Left lung (tissue), 14 donors: ENCODE measurements at places on chromosomes 7 and 10. TPM values are rescaled to one million over a fixed set of nuclear protein-coding genes. Genes with fewer than 3 reads are reported as not detected.

- H3K27me3 ChIP-seq, result no peaks in the 10 kb centered on the region
- no peaks in the 10 kb centered on the region for H3K36me3 ChIP-seq
- no peak overlapping the region for H3K27ac ChIP-seq
- no peak for DNase-seq
- no peaks in the 10 kb centered on the region for H3K4me1 ChIP-seq
Measured at GRCh38 chr10:122050311-122050710, 61.3 kb downstream of the TACC2 start.

- H3K36me3 ChIP-seq, result no peaks in the 10 kb centered on the region
- H3K27me3 ChIP-seq, result no peaks in the 10 kb centered on the region
Measured at GRCh38 chr10:78766603-78767002, 302.2 kb upstream of the ZMIZ1 start.

DNA sequence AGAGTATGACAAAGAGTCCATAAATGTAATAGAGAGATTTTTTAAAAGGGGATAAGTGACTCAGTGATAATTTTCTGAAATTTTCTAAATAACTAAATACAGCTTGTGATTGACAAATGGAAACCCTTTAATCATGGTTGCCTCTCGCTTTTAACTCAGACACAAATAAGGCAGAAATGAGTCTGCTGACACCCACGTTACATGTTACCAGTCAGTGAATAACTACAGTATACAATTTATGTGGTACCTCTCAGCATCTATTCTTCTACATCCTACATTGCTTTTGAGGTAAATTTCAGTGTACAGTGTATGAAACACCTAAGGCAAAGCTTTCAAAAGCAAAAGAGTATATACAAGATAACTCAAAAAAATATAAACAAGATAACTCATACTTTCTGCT lies 4.2 kb downstream of the NSUN6 start:
- DNase-seq, result no peak
- H3K27ac ChIP-seq, result no peak overlapping the region
- no peak overlapping the region for H3K4me3 ChIP-seq
- H3K36me3 ChIP-seq, result peaks cover 28% of the 10 kb centered on the region
- H3K27me3 ChIP-seq, result no peaks in the 10 kb centered on the region

Gene POLR2J2
- total RNA-seq, result 15.0 TPM

Gene CCDC172
- total RNA-seq, result not detected

DNA sequence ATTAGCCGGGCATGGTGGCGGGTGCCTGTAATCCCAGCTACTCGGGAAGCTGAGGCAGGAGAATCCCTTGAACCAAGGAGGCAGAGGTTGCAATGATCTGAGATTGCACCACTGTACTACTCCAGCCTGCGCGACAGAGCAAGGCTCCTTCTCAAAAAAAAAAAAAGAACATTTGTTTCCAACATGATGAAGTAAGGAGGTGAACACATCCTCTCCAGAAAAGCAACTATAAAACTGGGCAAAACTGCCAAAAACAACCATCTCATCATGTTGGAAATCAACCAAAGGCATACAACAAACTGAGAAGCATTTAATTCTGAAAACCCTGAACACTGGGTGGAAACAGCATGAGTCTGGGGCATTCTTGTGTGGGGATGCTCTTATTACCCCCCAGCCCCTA lies 14.3 kb downstream of the PRTFDC1 start:
- H3K36me3 ChIP-seq, result no peaks in the 10 kb centered on the region
- no peak for DNase-seq
- no peak overlapping the region for H3K4me3 ChIP-seq

DNA sequence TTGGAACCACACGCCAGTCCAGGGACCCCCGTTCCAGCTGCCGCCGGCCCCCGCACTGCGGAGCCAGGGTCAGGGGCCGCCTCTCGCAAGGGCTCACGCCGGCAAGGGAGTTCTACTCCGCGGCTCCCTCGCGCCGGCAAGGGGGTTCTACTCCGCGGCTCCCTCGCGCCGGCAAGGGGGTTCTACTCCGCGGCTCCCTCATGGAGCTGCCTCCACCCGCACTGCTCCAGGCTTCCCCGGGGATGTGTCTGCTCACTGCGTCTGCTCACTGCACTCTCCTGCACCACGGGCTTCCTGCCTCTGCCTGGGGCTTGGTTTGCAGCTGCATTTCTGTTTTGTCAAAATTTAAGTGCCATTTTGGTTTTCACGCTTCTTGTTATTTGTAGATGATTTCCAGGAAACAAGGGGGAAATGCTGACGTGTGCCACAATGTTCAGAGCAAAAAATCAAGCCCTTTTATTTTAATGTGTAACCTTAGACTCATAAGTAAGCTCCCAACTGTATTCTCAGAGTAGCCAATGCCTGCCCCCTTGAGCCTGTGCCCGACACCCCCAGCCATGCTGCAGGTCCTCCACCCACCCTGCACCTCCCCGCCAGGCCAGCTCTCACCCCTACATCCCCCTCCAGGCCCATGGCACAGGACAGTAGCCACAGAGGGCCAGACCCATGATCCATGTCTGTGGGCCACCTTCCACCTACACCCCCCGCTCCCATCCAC lies 246.2 kb downstream of the MAD1L1 start:
- H3K27ac ChIP-seq, result no peak overlapping the region
- DNase-seq, result no peak
- H3K27me3 ChIP-seq, result no peaks in the 10 kb centered on the region
- no peak overlapping the region for H3K4me3 ChIP-seq
- H3K36me3 ChIP-seq, result no peaks in the 10 kb centered on the region

GRCh38 chr7:418636-419280 lies 100.9 kb downstream of the PDGFA start:
- H3K27ac ChIP-seq, result no peak overlapping the region
- no peak overlapping the region for H3K4me3 ChIP-seq
- H3K36me3 ChIP-seq, result no peaks in the 10 kb centered on the region

- peaks cover 6% of the 10 kb centered on the region for H3K27me3 ChIP-seq
- H3K4me3 ChIP-seq, result peak overlapping the region; percentile 94
- DNase-seq, result no peak
- H3K4me1 ChIP-seq, result peaks cover 28% of the 10 kb centered on the region
- no peaks in the 10 kb centered on the region for H3K36me3 ChIP-seq
Measured at GRCh38 chr10:26696786-26697162, 727 bp upstream of the PDSS1 start.

- no peaks in the 10 kb centered on the region for H3K36me3 ChIP-seq
- H3K27ac ChIP-seq, result no peak overlapping the region
- no peaks in the 10 kb centered on the region for H3K4me1 ChIP-seq
- H3K4me3 ChIP-seq, result no peak overlapping the region
Measured at GRCh38 chr10:58464956-58465355, 47.7 kb upstream of the BICC1 start.

GRCh38 chr10:68166871-68167585 lies 57.7 kb downstream of the MYPN start:
- H3K36me3 ChIP-seq, result no peaks in the 10 kb centered on the region
- H3K4me1 ChIP-seq, result no peaks in the 10 kb centered on the region
- no peaks in the 10 kb centered on the region for H3K27me3 ChIP-seq
- H3K27ac ChIP-seq, result no peak overlapping the region
- DNase-seq, result no peak
- no peak overlapping the region for H3K4me3 ChIP-seq

DNA sequence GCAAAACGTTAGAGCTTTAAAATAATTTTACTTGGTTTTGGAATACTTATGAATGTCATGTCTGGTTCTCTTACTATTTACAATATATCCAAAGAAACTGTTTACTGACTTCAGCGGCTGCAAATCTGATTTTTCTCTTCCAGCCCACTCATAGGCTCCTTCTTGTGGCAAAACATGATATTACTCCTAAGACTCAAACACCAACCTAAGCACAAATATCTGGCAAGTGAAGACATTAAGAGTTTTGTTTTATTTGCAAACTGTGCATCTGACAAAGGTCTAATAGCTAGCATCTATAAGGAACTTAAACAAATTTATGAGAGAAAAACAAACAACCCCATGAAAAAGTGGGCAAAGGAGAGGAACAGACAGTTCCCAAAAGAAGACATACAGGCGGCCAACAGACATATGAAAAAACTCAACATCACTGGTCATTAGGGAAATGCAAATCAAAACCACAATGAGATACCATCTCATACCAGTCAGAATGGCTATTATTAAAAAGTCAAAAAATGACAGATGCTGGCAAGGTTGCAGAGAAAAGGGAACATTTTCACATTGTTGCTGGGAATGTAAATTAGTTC lies 20.3 kb upstream of the GJC3 start:
- H3K4me1 ChIP-seq, result peaks cover 13% of the 10 kb centered on the region
- H3K27ac ChIP-seq, result no peak overlapping the region
- no peaks in the 10 kb centered on the region for H3K27me3 ChIP-seq
- no peaks in the 10 kb centered on the region for H3K36me3 ChIP-seq
- DNase-seq, result no peak

- H3K4me3 ChIP-seq, result no peak overlapping the region
- H3K36me3 ChIP-seq, result no peaks in the 10 kb centered on the region
- no peak for DNase-seq
Measured at GRCh38 chr10:68179016-68179415, 52.9 kb downstream of the ATOH7 start.

GRCh38 chr10:117610321-117610720 lies 67.8 kb downstream of the EMX2 start:
- H3K4me3 ChIP-seq, result no peak overlapping the region
- no peak overlapping the region for H3K27ac ChIP-seq
- DNase-seq, result no peak

DNA sequence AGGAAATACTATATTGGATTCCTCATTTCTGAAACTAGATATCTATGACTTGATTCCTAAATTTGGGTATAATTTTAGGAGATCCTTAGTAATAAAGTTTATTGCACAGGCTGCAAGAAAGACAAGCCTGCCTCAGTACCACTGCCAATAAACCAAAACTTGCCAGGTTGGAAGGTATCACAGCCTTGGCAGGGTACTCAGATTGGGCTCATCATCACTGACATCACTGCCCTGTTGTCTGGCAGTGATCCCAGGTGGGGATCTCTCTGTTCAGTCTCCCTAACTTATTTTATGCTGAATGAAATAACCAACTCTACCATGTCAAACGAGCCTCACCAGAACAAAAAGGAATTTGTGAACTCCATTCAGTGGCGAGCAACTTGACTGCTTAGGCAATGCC lies 18.8 kb downstream of the FIGNL1 start:
- H3K27ac ChIP-seq, result no peak overlapping the region
- H3K4me1 ChIP-seq, result no peaks in the 10 kb centered on the region
- no peak for DNase-seq
- H3K36me3 ChIP-seq, result no peaks in the 10 kb centered on the region
- no peak overlapping the region for H3K4me3 ChIP-seq

Gene SNX8
- total RNA-seq, result 60.5 TPM
